ENCODE measurements at places on chromosomes 3 and 15.

DNA sequence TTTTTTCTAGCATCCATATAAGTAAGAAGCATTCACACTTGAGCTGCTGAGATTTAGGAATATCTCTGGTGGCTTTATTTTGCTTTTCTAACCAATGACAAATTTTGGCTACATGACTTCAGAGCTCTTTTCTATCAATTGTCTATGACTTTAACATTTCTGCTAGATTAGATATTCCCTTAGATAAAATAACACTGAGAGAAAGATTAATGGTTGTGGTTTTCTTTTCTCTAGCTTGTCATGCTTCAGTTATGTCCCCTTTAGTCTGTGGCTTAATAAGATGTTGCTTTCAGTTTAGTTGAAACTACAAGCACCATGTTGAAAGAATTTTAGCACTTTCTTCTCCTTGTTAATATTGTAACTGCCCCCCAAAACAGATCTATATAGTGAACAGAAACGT, 665.6 kb upstream of the CCDC54 start:
- no peak for DNase-seq

- no peak for DNase-seq
Observed at GRCh38 chr15:98996624-98997023, 11.0 kb downstream of the PGPEP1L start.

GRCh38 chr3:45972534-45973402, 22.9 kb downstream of the FYCO1 start:
- no peak for DNase-seq

GRCh38 chr3:55519019-55519418, 31.9 kb upstream of the WNT5A start:
- no peak for DNase-seq

DNA sequence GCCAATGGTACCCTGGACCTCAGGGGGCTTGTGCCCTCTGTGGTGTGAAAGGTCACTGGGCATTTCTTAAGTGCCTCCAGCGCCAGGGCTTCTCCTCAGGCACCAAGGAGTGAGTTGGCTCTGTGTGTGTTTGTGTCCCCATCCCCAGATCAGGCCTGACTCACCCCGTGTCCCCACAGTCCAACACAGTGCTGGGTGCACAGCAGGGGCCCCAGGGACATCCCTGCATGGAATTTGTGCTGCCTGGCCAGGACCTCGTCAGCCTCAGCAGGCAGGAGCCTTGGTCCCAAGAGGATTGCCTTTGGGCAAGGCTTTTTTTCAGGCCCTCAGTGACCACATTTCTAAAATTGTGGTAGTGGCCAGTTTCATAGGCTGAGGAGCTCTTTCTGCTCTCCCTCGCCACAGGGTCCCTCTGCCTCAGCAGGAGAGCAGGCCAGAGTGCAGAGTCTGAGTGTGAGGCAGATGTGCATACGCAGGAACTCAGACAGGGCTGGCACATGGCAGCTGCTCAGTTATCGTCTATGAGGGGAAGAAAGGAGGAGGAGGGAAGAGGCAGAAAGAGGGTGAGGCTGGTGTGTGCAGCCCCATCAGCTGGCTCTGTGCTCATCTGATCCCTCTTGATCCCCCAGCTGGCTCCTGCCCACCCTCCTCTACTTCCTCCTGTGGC, 215.6 kb downstream of the RPLP1 start:
- DNase-seq, result no peak

- no peak for DNase-seq
Observed at GRCh38 chr3:101340591-101340990, 20.2 kb upstream of the IMPG2 start.
